ENCODE measurements at places on chromosomes 1 and 21.

DNA sequence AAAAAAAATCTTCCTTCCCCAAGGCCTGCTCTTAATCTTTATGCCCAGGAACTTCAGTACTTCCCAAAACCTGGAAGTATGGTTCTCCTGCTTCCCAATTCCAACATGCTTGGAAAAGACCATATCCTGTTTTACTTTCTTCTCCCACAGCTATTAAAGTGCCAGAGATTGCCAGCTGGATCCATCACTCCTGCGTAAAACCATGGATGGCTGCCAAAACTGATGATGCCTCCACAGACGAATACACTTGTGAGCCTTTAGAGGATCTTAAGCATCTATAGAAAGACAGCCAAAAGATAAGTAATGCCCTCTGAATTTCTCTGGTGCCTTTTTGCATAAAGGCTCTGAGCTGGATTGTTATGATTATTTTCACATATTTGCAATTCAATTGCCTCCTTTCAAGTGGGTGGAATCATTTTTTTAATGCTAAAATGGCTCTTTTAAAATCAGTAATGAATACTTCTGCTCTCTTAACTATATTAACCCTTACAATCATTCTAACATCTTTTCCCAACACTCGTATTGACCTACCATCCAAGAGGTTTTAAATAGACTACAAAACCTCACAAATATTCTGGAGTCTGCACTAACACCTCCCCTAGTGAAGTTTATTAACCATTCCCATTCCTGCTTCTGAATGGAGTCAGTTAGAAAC, 1807.8 kb downstream of the BRINP3 start:
- DNase-seq: peak; percentile 38

DNA sequence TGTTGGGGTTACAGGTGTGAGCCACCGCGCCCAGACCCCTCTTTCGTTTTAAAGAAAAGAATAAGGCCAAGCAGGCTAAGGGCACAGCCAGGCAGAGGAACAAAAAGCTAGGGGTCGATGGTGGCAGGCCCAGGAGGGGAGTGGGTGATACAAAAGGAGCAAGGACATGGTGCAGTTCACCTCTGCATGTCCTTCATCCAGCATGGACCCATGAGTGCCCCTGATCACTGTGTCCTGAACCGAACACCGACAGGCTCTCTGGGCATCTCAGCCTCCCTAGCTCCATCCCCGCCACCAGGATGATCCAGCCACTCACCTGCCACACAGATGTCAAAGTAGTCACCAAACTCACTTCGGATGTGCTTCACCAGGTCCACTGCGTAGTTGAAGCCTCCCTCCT, 5.9 kb downstream of the MTHFR start:
- DNase-seq: no peak

DNA sequence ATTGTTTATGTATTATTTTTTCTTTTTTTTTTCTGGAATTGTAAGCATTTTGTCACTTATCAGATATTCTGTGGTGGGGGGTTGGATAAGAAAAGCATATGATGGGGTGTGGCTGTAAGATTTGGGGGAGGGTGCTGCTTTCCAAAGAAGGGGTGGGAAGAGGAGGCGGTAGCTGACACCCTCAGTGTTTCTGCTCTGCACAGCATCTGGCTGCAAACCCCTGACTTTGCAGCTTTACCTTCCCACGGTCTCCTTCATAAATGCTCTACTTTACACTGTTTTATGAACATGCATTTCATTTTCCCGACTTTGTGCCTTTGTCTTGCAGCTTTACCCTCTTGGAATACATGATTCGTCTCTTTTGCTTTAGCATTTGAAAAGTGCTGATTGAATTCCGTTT, 7.6 kb downstream of the FMN2 start:
- DNase-seq: no peak

GRCh38 chr1:65508051-65508450, 87.6 kb downstream of the LEPR start:
- no peak for DNase-seq

- DNase-seq: no peak
Observed at GRCh38 chr1:64110924-64111777, 92.3 kb upstream of the UBE2U start.

DNA sequence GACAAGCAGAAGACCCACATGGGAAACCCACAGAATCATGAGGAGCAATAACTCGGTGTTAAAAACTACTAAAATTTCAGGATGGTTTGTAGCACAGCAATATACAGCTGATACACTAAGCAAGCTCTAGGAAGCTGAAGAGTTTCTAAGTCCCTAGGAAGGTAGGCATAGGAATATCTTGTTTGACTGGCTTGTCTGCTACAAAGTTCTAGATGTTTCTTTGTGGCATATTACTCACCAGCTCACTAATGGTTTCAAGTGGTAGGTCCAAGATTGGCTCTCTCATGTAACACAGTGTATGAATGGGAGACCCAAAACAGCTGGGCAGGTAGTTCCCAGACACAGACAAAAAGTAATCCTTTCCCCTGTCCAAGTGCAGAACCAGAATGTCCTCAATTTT, 13.3 kb upstream of the MTF1 start:
- no peak for DNase-seq

DNA sequence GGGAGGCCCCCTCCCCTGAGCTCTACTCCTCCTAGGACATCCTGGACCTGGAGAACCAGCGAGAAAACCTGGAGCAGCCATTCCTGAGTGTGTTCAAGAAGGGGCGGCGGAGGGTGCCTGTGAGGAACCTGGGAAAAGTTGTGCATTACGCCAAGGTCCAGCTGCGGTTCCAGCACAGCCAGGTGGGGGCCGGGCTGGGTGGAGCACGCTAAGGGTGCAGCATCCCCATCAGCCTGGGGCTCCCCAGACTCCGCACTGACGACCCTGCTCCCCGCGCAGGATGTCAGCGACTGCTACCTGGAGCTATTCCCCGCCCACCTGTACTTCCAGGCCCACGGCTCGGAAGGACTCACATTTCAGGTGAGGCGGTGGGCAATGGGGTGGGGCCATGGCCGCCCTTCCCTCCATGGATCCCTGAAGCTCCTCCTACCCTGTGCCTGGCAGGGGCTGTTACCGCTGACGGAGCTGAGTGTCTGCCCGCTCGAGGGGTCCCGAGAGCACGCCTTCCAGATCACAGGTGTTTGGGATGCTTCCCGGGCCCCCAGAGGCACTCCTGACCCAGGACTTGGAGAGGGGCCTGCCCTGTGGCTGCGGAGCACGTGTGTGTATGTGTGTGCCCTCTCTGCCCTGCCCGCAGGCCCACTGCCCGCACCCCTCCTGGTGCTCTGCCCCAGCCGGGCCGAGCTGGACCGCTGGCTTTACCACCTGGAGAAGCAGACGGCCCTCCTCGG, 4.1 kb downstream of the PLEKHN1 start:
- DNase-seq: no peak

DNA sequence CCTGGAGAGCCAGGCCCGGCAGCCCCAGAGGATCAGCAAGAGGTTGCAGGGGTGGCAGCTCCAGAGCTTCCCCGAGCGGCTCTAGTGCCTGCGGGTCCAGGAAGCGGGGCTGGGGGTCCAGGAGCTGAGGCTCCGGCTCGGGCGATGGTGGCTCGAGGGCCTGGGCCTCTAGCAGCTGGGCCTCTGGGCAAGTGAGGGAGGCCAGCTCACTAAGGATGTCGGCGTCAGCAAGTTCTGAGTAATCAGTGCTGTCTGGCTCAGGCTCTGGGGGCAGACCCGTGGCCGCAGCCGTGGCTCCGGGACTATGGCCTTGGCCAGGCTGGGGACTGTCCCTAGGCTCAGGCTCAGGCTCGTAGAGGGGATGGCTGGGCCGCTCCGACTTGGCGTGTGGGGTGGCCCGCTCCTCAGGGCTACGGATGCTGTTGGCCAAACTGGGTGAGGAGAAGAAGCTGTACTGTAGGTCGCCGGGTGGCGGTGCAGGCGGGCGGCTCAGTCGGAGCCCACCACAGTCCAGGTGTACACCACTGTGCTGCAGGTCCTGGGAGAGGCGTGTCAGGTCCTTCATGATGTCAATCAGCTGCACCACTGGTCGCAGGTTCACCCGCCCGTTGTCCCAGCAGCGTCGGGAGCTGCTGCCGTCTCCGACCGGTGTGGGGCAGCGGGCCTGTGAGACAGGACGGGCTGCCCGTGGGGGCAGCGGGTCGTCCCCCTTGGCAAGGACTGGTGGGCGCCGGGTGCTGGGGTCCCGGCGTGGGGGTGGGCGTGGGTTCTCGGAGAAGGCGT, 52.6 kb downstream of the AHDC1 start:
- no peak for DNase-seq

DNA sequence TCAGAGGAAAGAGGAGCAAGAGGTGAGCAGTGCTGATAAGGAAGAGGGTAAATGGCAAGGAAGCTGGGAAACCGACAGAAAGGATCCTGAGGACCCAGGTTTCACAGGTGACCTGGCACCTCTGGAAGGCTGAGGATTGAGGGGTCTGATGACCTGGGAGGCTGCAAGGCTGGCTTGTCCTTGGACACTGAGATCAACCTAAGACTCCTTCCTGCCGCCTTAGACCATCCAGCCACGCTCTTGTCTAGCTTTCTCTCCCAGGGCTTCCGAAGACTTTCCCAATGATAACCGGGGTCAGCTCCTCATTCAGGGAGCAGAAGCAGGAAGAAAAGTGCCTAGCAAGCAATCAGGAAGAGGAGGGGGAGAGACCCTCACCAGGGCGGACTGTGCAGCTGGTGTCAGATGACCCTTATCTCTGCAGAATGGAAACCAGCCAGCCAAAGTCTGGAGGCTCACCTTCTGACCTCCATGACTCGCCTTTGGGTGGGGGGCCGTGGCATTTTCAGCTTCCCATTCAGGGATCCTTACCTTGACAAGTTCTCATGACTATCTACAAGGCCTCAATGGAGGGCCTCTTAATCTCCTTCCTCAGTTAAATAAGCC, 77.7 kb downstream of the CAPZB start:
- no peak for DNase-seq

GRCh38 chr1:155607708-155608107, 2.3 kb upstream of the MSTO1 start:
- DNase-seq: no peak

DNA sequence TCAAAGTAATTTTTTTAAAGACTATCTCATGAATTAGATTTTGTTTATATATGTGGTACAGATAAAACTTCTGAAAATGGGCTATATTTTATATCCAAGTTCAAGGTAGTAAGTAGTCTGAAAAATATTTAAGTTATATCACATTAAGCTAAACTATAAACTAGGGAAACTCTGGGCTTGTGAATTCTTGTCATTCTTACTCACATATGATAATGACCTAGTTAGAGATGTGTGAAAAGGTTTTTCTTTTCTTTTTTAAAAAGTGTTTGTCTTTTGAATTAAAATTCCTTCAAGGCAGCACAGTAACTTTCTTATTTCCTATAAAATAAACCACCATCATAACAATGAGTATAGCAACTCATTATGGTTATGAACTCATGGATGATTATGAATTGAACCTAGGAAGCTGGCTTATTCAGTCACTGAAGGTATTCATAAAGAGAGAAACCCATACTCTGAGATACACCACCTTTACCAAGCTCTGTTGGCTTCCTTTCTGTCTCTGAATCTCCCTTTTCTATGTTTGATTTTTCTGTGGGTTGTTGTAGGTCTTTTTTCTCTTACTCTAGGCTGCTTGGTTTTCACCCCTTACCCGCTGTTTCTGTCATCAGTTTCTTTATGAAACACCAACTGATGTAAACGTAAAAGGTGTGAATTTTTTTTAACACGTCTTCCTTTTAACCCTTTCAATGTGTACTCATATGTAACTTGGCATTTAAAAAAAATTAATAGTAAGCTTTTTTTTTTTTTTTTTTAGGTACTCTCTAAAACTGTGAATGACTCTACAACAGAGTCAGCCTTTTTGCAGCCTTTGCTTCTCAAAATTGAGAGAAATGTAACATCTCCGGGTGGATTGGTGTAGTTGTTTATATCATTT, 25.2 kb downstream of the IL12RB2 start:
- no peak for DNase-seq

DNA sequence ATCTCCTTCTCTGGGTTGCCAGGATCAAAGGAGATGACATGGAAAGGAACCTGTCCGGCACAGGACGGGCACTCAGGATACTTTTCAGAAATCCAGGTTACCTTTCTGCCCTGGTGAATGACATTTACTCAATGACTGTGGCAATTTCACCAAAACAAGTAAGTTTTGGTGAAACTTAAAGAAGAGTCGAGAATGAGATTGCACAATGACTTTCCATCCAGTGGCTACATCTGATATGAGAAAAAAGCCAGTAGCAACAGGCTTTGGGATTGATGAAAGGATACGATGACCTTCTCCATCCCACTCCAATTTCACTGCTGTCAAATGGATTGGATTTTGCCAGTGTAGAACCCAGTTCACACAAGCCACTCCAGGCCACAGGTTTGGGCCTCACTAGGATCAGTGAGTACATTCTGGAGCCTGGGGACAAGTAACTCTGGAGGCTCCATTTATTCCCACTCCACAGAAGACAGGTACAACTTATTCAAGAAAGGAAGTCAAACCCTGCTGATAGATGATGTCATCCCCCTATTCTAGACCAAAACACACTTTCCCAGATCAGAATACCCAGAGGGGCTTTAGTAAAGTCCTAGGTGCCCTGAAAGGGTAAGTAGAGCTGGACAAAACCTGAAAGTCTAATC, 63.3 kb downstream of the PLPP3 start:
- no peak for DNase-seq
